ENCODE measurements at places on chromosomes 1 and 21.

DNA sequence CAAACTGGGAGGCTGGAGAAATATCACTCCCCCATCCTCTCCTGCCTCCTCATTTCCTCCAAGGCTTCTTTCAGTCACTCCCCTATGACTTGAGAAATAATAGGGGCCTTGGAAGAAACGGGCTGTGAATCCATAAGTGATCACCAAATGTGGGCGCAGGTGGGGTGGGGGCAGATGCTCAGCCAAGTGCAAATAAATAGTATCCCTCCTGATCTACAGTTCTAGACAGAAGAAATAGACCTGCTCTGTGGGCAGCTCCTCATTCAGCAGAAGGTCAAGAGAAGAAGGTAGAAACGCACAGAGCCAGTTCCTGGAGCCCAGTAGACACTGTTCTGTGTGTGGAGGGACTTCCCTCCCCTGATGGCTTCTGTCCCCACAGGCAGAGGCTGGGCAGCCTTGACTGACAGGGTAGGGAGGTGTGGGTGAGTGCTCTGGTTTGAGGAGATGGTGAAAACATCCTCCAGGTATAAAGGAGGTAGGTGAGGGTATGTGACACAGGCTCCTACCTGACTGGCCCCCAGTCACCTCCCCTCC, 17.1 kb downstream of the PAX7 start:
- no peak for DNase-seq

DNA sequence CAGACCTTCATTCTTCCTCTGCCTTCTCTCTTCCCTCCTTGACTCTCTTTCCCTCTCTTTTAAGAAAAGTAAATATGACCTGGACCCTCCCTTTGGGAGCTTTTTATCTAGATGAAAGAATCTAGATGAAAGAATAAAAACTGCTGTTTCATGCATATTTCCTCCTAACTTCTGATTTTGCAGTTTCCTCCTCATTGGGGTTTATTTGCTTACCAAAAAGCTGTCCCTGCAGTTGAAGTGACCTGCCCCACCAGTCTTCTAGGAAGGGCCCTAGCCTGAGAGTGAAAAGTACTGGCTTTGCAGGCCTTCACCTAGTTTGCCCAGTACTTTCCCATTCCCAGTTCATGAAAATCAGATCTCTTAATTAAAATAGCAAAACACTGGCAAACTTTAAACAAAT, 28.3 kb upstream of the CACYBP start:
- no peak for DNase-seq

GRCh38 chr1:153238527-153238926, 21.0 kb upstream of the LORICRIN start:
- DNase-seq: no peak

- DNase-seq: no peak
Observed at GRCh38 chr21:41251961-41252642, 64.5 kb upstream of the FAM3B start.

DNA sequence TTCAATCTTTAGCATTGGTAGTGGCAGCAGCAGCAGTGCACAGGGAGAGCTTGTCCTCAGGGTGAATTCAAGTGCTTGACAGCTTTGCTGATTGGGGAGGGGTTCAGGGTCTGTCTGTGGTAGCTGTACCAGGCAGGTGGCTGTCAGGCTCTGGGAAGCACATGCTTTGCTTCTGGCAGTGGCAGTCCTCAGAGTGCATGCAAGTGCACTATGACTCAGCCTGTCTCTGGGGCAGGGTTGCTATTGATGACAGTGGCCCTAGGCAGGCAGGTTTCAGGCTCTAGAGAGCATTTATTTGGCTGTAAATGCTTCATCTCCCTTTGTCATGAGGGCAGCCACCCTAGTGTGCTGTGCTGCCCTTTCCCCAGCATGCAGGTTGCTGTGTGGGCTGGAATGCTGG, 251.9 kb upstream of the LRRC7 start:
- DNase-seq: no peak

GRCh38 chr1:116418091-116418830, 45.2 kb downstream of the ATP1A1 start:
- peak; percentile 28 for DNase-seq

All from AG09319 (cell line).